ENCODE measurements at places on chromosomes 2 and 18.

DNA sequence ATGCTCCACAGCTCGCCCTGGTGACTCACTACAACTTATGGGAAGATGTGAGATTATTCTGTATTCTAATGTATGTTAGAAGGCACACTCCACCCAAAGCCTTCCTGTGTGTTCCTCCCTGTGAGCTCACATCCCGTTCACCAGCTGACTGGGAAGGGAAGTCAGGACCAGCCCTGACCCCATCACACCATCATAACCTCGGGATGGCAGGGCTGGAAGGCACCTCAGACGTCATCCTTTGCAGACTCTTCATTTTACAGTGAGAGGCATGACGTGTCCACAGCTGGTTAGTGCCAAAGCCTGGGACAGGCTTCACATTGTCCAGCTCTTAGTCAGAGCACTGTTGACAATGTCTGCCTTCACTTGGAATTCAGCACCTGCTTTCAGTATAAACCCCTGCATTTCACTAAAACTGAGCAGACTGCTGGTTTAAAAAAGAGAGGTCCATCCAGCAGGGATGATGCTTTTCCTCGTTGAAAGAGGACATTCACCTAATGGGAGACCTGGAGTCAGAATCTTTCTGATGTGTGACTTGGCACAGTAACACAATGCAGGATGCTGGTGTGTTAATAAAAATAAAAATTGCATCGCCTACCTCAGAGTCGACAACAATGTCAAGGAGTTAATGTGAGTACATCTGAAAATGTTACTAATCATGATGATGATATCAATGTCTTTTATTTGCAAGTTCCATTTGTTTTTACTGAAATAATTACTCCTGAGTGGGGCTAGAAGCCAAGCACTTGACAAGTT lies 418.0 kb upstream of the TNP1 start:
- DNase-seq = peak; percentile 21
- H3K27ac ChIP-seq = no peak overlapping the region
- H3K36me3 ChIP-seq = no peaks in the 10 kb centered on the region
- H3K27me3 ChIP-seq = no peaks in the 10 kb centered on the region
- peaks cover 4% of the 10 kb centered on the region for H3K4me1 ChIP-seq
- H3K4me3 ChIP-seq = no peak overlapping the region

GRCh38 chr2:227657199-227657845 lies 9.3 kb upstream of the SCYGR5 start:
- no peaks in the 10 kb centered on the region for H3K4me1 ChIP-seq
- H3K27me3 ChIP-seq = no peaks in the 10 kb centered on the region
- H3K36me3 ChIP-seq = no peaks in the 10 kb centered on the region
- no peak overlapping the region for H3K27ac ChIP-seq
- no peak for DNase-seq

- H3K36me3 ChIP-seq = no peaks in the 10 kb centered on the region
- H3K4me3 ChIP-seq = no peak overlapping the region
- H3K27me3 ChIP-seq = no peaks in the 10 kb centered on the region
- peaks cover 8% of the 10 kb centered on the region for H3K4me1 ChIP-seq
- DNase-seq = no peak
- no peak overlapping the region for H3K27ac ChIP-seq
Observed at GRCh38 chr18:70468861-70469547, 180.2 kb downstream of the SOCS6 start.

GRCh38 chr18:51162617-51163016 lies 34.9 kb downstream of the MEX3C start:
- no peak for DNase-seq
- H3K27me3 ChIP-seq = no peaks in the 10 kb centered on the region
- no peak overlapping the region for H3K27ac ChIP-seq
- H3K36me3 ChIP-seq = no peaks in the 10 kb centered on the region

DNA sequence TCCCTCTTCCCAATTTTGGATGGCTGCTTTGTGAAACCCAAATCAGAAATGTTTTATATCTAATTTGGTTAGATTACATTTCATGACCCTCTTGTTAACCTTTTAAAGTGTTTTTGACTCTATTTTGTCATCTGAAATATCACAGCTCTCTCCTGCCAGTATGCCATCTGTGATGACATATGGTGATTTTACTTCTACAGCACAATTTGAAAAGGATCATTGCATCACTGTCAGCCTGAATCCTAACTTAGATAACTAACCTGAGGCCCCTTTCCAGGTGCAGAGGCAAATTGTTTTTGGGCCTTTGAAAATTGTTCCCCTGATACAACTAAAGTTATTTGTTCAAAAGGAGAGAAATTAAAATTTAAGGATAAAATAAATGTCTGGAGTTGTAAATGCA lies 1023.4 kb upstream of the LRRTM1 start:
- DNase-seq = no peak
- no peaks in the 10 kb centered on the region for H3K27me3 ChIP-seq
- no peaks in the 10 kb centered on the region for H3K36me3 ChIP-seq

- H3K4me1 ChIP-seq = no peaks in the 10 kb centered on the region
- DNase-seq = no peak
Observed at GRCh38 chr2:12081481-12082210, 335.2 kb downstream of the LPIN1 start.

DNA sequence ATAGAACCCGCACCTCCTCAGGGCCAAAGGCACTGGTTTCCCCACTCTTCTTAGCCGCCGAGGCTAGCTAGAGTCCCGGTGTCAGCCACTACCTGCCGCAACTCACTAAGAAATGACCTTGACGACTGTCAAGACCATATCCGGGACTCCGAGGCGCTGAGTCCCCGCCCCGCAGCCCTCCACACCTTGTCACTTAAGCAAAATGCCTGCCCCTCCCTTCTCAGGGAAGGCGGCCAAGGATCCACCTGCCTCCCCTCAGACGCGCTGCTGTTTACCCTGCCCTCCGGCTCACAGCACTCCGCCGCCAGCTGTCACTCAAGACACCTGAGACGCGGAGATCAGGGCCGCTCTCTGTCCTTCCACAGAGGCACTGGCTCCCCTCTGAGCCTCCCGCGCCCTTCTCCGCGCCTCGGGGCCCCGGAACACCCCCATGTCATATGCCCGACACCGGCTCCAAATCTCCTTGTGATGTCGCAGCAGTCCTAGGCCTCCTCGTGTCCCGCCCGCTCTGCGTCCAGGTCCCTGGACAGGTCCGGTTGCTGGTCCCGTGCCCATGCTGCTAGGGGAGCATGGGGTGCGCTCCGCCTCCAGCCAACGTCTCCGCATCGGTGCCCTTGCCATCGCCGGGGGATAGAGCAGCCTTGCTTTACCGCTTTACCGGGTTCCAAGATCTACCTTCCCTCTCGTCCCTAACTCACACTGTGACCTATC lies 32.5 kb upstream of the REG3G start:
- no peaks in the 10 kb centered on the region for H3K27me3 ChIP-seq
- no peak overlapping the region for H3K27ac ChIP-seq
- H3K4me3 ChIP-seq = no peak overlapping the region

DNA sequence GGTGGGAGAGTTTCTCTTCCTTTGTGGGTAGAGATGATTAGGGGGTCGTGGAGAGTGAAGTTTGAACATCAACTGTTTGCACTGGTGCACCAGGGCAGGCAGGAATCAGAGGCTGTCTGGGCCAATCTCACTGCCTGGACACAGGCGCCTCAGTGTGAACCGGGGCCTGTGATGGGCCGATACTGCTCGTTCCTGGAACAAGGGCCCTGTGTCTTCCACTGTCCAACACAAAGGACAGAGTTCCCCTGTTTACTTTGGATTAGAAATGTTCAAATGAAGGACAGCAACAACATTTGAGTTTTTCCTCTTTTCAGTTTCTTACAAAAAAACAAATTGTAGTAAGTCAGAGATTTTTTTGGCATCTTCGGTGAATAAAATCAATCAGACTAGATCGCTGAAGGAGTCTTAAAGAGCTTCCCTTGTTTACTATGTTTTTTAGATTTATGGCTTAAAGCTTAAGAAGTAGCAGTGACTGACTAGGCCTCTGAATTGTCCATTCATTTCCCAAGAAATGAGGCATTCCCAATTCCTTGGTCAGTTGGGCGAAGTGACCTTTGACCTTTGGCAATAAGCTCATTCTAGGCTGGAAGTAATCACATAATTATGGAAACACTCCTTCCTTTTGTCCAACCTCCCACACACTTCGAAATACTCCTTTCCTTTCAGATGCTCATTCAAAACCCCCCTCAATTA lies 11.6 kb upstream of the TGFA start:
- H3K27me3 ChIP-seq = no peaks in the 10 kb centered on the region
- no peak overlapping the region for H3K27ac ChIP-seq
- H3K36me3 ChIP-seq = no peaks in the 10 kb centered on the region
- H3K4me1 ChIP-seq = no peaks in the 10 kb centered on the region

DNA sequence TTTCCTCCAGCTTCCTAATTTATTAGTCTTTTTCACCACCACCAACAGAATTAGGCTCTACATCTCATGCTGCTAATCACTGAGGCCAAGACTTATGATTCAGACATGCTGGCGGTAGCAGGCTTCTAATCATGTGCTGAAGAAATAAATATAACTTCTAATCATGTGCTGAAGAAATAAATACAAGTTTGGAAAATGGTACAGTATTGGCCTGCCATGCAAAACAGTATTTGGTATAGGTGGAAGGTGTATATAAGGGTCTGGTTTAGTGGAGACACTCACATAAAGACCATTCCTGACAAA lies 240.7 kb downstream of the TGIF1 start:
- no peak for DNase-seq
- H3K27me3 ChIP-seq = no peaks in the 10 kb centered on the region
- H3K27ac ChIP-seq = no peak overlapping the region
- H3K4me3 ChIP-seq = no peak overlapping the region
- no peaks in the 10 kb centered on the region for H3K4me1 ChIP-seq
- no peaks in the 10 kb centered on the region for H3K36me3 ChIP-seq

GRCh38 chr18:1796636-1797035 lies 774.7 kb downstream of the METTL4 start:
- H3K36me3 ChIP-seq = no peaks in the 10 kb centered on the region
- no peak overlapping the region for H3K4me3 ChIP-seq
- DNase-seq = no peak
- H3K27ac ChIP-seq = no peak overlapping the region

GRCh38 chr18:23115683-23116096 lies 19.6 kb upstream of the CABLES1 start:
- no peak overlapping the region for H3K27ac ChIP-seq
- H3K4me3 ChIP-seq = no peak overlapping the region
- no peaks in the 10 kb centered on the region for H3K27me3 ChIP-seq
- H3K36me3 ChIP-seq = no peaks in the 10 kb centered on the region
- DNase-seq = no peak

GRCh38 chr18:63284827-63285733 lies 34.5 kb downstream of the BCL2 start:
- DNase-seq = no peak
- no peak overlapping the region for H3K4me3 ChIP-seq
- peak overlapping the region; percentile 24 for H3K27ac ChIP-seq
- H3K4me1 ChIP-seq = peaks cover 17% of the 10 kb centered on the region
- H3K36me3 ChIP-seq = no peaks in the 10 kb centered on the region

- H3K36me3 ChIP-seq = no peaks in the 10 kb centered on the region
- H3K27ac ChIP-seq = peak overlapping the region; percentile 60
- peak overlapping the region; percentile 3 for H3K4me3 ChIP-seq
- peaks cover 44% of the 10 kb centered on the region for H3K4me1 ChIP-seq
Observed at GRCh38 chr2:9984217-9984739, 32.8 kb downstream of the GRHL1 start.

GRCh38 chr2:191650896-191651773 lies 26.8 kb upstream of the NABP1 start:
- H3K4me3 ChIP-seq = no peak overlapping the region
- no peaks in the 10 kb centered on the region for H3K36me3 ChIP-seq
- no peak overlapping the region for H3K27ac ChIP-seq
- DNase-seq = no peak

DNA sequence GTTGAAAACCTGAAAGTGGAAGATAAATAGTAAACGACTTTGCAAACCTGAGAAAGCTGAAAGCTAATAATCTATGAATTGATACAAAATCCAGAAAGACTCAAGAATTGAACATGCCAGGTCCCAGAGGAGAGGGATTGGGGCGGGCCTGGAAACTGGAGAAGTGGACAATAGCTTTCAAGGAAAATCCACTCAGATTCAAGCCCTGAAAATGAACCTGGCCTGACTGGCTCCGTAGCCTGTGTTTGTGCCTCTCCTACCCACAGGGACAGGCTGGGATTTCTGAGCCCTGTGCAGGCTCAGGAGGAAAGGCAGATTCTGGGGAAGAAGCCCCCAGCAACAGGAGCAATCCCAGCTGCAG lies 274.8 kb upstream of the HS6ST1 start:
- no peak overlapping the region for H3K4me3 ChIP-seq
- H3K27ac ChIP-seq = peak overlapping the region; percentile 5
- H3K36me3 ChIP-seq = no peaks in the 10 kb centered on the region
- H3K4me1 ChIP-seq = no peaks in the 10 kb centered on the region
- H3K27me3 ChIP-seq = no peaks in the 10 kb centered on the region

- no peaks in the 10 kb centered on the region for H3K36me3 ChIP-seq
- H3K27me3 ChIP-seq = no peaks in the 10 kb centered on the region
- peaks cover 10% of the 10 kb centered on the region for H3K4me1 ChIP-seq
- H3K27ac ChIP-seq = peak overlapping the region; percentile 99
- H3K4me3 ChIP-seq = peak overlapping the region; percentile 93
Observed at GRCh38 chr2:144517866-144518747, 1.8 kb downstream of the ZEB2 start.

GRCh38 chr18:48832938-48833700 lies 117.6 kb downstream of the SMAD7 start:
- peak overlapping the region; percentile 47 for H3K4me3 ChIP-seq
- no peaks in the 10 kb centered on the region for H3K27me3 ChIP-seq
- H3K4me1 ChIP-seq = peaks cover 54% of the 10 kb centered on the region
- no peak for DNase-seq
- H3K27ac ChIP-seq = no peak overlapping the region
- no peaks in the 10 kb centered on the region for H3K36me3 ChIP-seq

DNA sequence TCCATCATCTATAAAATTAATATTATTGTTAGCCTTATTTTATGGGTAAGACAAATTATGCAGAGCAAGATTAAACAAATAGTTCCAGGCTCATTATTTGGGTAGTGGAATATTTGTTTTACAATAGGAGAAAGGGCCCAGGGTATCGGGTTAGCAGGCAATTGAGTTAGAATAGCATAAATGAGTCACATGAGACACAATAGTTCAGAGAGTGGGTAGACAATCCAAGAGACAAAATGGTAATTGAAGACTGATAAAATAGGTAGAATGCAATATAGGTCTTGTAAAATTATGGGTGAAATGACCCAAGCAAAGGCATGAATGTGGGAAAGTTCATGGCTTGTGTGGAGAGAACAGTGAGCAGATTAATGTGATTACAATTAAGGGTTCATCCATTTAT lies 790.9 kb upstream of the GCFC2 start:
- H3K4me1 ChIP-seq = no peaks in the 10 kb centered on the region
- no peak for DNase-seq
- H3K4me3 ChIP-seq = no peak overlapping the region
- no peaks in the 10 kb centered on the region for H3K36me3 ChIP-seq

Data from thoracic aorta (tissue), 2 donors.